ENCODE measurements at places on chromosomes 7 and 10. TPM values are rescaled to one million over a fixed set of nuclear protein-coding genes. Genes with fewer than 3 reads are reported as not detected.

DNA sequence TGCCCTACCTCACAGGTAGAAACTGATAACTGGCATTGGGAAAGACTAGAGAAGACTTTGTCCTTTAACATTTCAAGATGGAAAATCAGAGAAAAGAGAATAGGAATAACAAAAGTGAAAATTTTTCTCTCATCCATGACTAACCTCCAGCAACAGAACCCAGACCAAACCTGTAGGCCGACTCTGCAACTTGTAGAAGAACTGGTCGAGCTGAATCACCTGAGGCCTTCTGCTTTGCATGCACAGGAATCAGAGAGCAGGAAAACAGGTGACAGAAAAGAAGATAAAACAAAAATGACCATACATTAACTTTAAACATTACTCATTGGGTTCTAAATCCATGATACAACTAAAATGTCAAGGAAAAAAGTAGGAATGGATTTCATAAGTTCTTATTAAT is 137.1 kb downstream of the SLC25A13 start:
- no peak for DNase-seq

DNA sequence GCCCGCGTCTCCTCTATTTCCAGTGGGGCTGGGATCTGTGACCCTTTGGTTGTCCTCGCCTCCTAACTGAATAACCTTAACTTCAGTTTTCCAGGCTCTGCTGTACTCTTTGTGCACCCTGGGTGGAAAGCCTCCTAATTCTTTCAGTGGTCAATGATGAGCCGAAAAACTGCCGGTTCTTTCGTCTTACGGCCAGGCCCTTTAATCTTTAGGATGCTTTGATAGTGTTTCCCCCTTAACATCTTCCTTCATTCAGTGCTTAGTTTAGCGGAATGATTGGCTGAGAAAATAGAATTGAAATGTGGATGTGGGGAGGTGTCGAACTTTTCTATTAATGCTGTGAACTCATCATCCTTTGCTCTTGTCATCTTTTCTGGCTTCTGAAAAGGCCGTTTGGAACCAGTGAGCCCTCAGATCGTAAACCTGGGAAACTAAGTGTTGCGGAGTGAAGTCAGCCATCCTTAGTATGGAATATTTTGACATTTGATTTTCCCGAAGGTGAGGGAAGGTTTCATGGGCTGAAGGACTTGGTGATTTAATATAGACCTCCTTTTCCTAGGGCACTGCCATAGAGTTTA is 847 bp downstream of the GARS1 start:
- DNase-seq = no peak

Gene GARIN1A
- total RNA-seq = 2.9 TPM

- no peak for DNase-seq
Observed at GRCh38 chr7:132491391-132491945, 84.8 kb downstream of the PLXNA4 start.

DNA sequence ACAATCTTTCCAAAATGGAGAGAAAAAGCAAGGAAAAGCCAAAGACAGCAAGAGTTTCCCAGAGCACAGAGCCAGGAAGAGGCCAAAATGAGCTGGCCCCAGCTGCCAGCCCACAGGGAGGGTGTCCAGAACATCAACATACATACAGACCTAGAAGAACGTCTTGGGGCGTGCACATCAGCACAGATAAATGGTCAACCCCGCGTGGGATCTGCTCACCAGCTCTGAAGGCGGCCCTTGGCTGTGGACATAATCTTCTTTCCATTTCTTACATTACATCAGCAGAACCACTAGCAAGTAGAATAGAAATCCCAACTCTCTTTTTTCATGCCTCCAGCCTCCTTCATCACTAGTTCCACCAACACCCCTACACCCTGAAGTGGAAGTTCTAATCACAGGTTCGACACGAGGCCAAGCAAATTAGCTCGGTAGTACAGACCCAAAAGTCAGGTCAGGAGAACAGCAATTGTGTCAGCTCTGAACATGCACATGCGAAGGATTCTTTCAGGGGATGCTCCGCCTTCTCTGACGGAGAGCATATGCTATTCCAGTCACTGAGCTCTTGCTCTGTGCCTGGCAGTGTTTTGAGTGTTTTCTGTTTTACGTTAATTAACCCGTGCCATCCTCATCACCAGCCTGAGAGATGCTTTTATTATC is 16.4 kb downstream of the SH3PXD2A start:
- peak; percentile 77 for DNase-seq

Measured in posterior vena cava (tissue), 2 donors.